ENCODE measurements at places on chromosomes 4 and X. TPM values are rescaled to one million over a fixed set of nuclear protein-coding genes. Genes with fewer than 3 reads are reported as not detected.

The SPIN2B gene
- 11.5 TPM for total RNA-seq

The NPFFR2 gene
- total RNA-seq: 1.3 TPM

The MAOA gene
- total RNA-seq: 13.6 TPM

The ITGB1BP2 gene
- 1.5 TPM for total RNA-seq

The TMEM271 gene
- 4.4 TPM for total RNA-seq

DNA sequence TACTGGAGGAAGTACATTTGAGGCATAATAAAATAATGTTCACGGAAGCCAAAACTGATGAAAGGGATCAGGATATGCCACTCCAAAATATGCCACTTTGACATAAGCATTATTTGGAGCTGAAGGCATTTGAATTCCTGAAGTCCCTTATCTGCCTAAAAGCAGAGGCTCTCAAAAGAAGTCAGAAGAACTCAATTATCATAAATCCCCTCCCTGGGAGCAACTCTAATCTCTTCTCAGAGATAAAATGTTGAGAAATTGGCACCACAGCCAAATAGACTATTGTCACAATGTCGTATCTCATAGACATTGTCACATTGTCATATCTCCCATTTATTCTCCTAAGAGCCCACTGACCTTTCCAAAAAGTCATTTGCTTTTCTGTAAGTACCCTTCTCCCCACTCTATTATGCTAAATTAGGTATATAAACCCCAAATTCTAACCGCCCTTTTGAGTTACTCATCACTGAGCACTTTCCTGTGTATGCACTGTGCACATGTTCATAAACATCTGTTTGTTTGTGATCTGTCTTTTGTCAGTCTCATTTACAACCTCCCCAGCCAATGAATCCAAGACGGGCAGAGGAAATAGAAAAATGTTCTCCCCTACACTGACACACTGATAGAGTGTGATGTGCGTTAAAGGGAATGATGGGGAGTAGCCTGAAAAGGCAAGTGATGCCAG is 78.5 kb upstream of the NAF1 start:
- no peaks in the 10 kb centered on the region for H3K27me3 ChIP-seq
- no peak overlapping the region for H3K27ac ChIP-seq
- DNase-seq: peak; percentile 52
- H3K36me3 ChIP-seq: no peaks in the 10 kb centered on the region
- H3K4me3 ChIP-seq: no peak overlapping the region

DNA sequence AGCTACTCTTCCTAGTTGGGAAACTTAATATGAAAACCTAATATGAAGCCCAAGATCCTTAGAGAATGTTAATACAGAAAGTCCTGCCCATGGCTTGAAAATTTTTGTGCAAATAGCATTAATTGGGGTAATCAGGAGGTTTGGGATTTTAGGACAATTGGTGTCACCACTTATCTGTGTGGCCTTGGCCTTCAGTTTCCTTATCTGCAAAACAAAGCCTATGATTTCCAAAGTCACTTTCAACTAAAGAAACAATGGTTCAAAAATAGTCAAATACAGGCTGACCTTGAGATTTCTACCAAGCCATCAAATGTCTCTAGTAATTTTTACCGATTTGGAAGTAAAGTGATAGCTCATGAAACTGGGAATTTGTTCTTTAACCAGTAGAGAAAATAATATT is 40.2 kb upstream of the FAM9C start:
- DNase-seq: no peak
- H3K4me1 ChIP-seq: no peaks in the 10 kb centered on the region
- no peak overlapping the region for H3K27ac ChIP-seq

DNA sequence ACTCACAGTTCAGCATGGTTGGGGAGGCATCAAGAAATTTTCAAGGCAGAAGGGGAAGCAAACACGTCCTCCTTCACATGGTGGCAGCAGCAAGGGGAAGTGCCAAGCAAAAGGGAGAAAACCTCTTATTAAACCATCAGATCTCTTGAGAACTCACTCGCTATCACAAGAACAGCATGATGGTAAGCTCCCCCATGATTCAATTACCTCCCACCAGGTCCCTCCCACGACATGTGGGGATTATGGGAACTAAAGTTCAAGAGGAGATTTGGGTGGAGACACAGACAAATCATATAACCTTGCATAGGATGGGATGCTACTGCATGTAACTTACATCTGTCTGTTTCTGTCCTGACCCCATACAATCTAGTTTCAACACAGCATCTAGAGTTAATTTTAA is 511.8 kb upstream of the ARX start:
- no peaks in the 10 kb centered on the region for H3K4me1 ChIP-seq
- H3K27ac ChIP-seq: no peak overlapping the region
- DNase-seq: no peak
- no peak overlapping the region for H3K4me3 ChIP-seq
- H3K27me3 ChIP-seq: peaks cover 2% of the 10 kb centered on the region
- no peaks in the 10 kb centered on the region for H3K36me3 ChIP-seq

DNA sequence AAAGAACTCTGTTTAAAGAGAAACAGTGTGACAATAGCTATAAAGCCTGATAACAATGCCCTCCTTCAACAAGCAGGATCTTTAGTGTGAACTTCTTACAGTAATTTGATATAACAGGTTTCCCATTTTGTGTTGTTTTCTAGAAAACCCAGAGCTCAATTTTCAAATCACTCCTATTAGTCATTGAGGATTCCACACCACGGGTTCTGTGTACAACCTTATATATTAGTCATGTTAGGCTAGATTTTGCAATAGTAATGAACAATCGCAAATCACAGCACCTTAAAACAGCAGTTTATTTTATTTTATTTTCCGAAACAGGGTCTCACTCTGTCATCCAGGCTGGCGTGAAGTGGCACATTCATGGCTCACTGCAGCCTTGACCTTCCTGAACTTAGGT is 1020.9 kb upstream of the INTU start:
- H3K4me1 ChIP-seq: no peaks in the 10 kb centered on the region
- no peak overlapping the region for H3K4me3 ChIP-seq
- H3K27me3 ChIP-seq: no peaks in the 10 kb centered on the region
- no peak for DNase-seq

DNA sequence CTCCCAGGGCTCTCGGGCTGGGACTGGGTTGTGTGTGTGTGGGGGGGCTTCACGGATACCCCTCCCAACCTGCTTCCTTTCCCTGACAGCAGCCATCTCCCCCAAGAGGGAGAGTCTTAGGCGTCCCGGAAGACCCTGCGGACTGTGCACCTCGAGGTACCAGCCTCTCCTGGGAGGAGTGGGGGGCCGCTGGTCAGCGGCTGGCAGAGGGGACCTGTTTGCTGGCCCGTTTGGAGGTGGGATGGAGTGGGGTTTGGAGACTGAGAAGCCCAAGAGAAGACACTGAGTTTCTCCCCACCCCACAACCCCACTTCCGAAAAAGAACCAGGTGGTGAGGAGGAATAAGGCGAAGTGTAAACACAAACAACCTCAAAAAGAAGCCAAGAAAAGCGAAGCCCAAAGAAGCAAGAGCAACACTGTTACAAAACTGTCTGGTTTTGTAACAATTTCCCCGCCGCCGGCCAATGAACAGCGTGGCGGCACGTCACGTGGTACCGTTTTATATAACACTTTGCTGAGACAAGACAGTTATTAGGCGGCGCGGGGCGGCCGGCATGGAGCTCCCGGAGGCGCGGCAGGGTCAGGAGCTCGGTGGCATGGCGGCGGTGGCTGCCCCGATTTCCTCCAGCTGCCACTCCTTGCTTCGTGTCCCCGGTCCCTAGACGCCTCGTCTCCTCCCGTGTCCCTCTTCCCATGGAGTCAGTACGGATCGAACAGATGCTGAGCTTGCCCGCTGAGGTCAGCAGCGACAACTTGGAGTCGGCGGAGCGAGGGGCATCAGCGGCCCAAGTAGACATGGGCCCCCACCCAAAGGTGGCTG is at the start of gene LONRF3:
LONRF3 (plus strand) TSS at position 531 of the 820 bp plus-strand sequence; CDS start at position 694, 163 bp downstream.
- peak; percentile 70 for DNase-seq

GRCh38 chrX:118495061-118495921 is at the start of gene DOCK11:
TSS of gene DOCK11 (plus strand) at chrX:118495815. CDS start at chrX:118495972, 157 bp downstream.
- H3K4me1 ChIP-seq: peaks cover 10% of the 10 kb centered on the region
- H3K27me3 ChIP-seq: peaks cover 11% of the 10 kb centered on the region
- DNase-seq: no peak
- peak within 1 kb of the TSS; percentile 57 for H3K4me3 ChIP-seq
- H3K36me3 ChIP-seq: no peaks in the 10 kb centered on the region

DNA sequence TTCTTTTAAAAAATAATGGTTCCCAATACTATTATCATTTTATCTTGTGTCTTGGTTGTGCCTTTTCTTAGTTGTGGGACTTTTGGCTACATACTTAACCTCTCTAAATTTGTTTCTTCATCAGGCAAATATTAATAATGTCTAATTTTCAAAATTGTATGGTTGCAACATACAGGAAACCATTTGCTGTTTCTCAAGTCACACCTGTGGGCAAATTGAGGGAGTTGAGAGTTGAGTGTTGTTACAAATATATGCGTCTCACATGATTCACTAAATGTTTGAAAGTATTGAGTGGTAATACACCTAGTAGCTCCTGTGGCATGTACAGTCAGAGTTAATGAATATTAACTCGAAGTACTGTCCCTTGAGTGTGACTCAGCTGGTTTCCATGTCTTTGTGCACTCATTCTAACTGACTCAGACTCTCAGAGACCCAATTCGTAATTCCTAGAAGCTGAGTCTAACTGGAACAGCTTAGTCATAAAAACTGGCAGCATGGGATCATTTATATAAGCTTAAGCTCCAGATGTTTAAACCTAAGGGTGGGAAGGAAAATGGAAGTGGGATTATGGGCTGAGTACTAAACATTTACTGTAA is 802.4 kb downstream of the TRIML1 start:
- no peak overlapping the region for H3K4me3 ChIP-seq
- H3K27me3 ChIP-seq: no peaks in the 10 kb centered on the region
- no peak overlapping the region for H3K27ac ChIP-seq
- DNase-seq: no peak
- no peaks in the 10 kb centered on the region for H3K4me1 ChIP-seq

DNA sequence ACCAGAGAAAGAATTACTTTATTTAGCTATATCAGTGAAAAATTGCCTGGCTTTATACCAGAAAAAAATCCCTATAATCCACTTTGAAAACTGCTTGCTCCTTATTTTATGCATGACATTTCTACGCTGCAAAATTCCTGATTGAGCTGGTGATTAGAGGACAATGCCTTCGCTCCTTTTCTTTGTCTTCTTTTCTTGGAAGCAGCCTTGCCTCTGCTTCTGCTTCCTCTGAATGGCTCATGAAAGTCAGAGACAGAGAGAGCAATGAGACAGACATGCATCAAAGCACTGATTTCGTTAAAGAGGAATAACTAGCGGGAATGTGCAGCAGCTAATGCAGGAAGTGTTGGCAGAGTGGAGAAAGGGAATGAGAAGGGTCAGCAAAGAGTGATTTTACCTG is 294.3 kb upstream of the IGFBP7 start:
- H3K4me3 ChIP-seq: no peak overlapping the region
- H3K27ac ChIP-seq: no peak overlapping the region
- no peaks in the 10 kb centered on the region for H3K4me1 ChIP-seq
- H3K27me3 ChIP-seq: no peaks in the 10 kb centered on the region
- DNase-seq: no peak

DNA sequence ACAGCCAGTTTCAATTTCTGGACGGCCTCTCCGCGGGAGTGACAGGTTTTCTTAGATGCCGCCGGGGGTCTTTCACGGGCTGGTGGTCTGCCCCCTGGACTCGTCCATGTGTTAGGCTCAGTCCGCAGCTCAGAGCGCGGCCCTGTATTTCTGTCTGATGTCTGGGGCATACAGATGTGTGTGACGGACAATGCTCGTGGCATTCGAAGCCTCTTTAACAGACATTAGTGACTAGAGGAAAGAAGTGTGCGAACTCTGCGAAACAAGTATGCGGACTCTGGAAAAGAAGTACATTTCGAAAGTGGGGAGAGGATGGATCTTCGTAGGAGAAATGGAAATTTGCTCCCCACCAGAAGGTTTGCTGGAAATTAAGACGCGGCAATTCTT is 793 bp upstream of the DCUN1D4 start:
- H3K36me3 ChIP-seq: no peaks in the 10 kb centered on the region
- H3K27ac ChIP-seq: peak overlapping the region; percentile 76
- DNase-seq: no peak
- H3K4me3 ChIP-seq: peak overlapping the region; percentile 86

DNA sequence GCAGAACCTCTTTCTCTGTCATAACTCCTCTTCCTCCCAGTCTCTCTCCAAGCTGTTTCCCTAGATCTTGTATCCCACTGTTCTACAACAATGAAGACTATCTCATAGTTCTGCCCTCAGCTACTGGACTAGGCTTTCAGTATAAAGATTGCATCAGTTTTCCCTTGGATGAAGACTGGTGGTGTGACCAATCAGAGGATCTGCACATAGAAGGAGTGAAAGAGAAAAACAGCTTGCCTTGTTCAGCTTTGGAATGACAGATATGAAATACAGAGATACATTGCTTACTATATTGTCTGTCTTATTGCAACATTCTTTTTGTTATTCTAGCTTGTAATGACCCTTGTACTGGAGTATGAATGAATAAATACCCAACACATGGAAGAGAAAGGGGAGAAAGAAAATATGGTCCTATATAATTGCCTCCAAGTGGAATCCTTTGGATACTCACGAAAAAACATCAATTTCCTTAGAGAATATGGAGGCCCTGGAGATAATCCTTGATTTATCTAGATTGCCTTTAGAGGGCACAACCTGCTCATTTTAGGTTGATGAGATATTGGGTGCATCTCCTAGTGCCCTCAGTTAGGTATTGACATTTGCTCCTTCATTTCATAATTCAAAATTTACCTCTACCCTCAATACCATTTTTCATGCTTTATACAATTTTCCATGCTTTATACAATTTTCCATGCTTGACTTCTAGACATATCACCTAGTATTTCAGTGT is 395.8 kb downstream of the NAF1 start:
- DNase-seq: no peak
- no peaks in the 10 kb centered on the region for H3K36me3 ChIP-seq
- no peaks in the 10 kb centered on the region for H3K4me1 ChIP-seq
- no peaks in the 10 kb centered on the region for H3K27me3 ChIP-seq
- H3K27ac ChIP-seq: no peak overlapping the region

- DNase-seq: no peak
- H3K4me3 ChIP-seq: no peak overlapping the region
- H3K27ac ChIP-seq: no peak overlapping the region
- H3K27me3 ChIP-seq: no peaks in the 10 kb centered on the region
- H3K36me3 ChIP-seq: no peaks in the 10 kb centered on the region
- H3K4me1 ChIP-seq: no peaks in the 10 kb centered on the region
These were observed 339.5 kb upstream of the DIPK2B start for GRCh38 chrX:45540181-45540580.

- H3K4me3 ChIP-seq: no peak overlapping the region
- peaks cover 6% of the 10 kb centered on the region for H3K27me3 ChIP-seq
- H3K4me1 ChIP-seq: peaks cover 62% of the 10 kb centered on the region
- H3K27ac ChIP-seq: no peak overlapping the region
- DNase-seq: no peak
These were observed 81.5 kb upstream of the PSAPL1 start for GRCh38 chr4:7516096-7516772.

Data from spinal cord (tissue), 10 donors.